ENCODE measurements at places on chromosomes 6 and 20.

DNA sequence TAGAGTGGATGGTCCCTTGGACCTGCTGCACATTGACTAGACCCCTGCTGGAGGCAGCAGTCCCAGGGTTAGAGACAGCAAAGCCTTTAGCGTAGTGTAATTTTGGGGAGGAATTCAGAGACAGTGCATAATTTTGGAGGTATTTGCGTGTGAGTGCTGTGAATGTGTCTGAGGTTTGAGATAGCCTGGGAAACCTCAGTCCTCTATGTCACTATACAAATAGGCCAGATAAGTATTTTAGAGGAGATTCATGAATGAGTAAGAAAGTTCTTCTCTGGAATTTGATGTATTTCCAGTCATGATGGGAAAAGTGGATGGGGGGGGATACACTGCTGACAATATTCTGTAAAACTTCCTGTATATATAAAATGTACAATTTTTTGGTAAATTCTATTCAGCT, 25.8 kb upstream of the MTRF1L start:
- DNase-seq: no peak

DNA sequence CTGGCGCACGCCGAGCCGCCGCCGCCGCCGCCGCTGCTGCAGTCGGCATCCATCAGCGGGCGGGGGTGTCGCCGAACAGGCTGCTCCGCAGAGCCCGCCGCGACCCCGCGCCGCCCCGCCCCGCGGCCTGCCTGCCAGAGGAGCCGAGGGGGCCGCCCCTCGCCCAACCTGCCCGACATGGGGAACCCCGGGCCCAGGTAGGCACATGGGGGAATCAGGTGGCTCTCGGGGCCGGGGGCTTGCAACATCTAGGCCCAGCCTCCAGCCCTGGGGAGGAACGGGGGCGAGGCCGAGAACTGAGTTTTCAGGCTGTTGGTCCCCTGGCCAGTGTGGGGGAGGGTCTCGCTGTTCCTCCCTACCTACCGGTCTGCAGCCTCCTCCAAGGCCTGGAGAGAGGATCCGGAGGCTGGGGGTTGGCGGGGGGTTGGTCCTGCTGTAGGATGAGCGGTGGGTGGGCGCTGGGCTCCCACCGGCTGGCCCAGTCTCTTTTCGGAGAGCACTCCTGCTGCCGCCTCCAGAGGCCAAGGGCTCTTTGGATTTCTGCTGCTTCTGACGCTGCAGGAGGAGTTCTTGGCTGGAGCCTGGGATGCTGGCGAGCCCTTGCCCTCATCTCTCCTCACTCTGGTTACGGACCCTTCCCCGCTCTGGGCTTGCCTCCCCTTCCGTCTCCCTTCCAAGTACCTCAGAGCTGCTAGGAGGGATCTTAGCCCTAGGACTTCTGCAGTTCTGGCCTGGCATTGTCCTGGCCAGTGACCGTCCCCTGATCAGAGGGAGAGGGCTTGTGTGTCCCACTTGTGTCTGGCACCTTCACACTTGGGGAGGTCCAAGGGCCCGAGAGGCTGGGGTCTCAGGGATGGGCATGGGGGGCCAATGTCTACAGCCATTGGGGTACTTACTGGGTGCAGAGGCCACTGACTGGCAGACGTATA, at the start of gene EPB41L1:
Gene EPB41L1, plus strand, starts transcription at position 41 of the 929 bp plus-strand sequence. CDS start 19,038 bp downstream, outside the sequence.
- DNase-seq: peak; percentile 8

DNA sequence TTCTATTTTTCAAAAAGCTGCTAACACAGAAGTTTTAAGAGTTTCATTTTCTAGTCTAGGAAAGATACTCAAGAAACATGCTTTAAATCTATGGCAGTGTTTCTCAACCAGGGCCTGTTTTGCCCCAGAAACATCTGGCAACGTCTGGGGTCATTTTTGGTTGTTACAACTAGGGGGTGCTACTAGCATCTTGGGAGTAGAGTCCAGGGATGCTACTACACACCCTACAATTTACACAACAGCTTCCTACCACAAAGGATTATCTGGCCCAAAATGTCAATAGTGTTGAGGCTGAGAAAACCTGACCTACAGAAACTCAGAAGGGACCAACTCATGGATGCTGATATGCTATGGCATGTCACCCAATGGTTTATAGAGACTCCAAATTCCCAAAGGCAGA, 24.4 kb downstream of the SERAC1 start:
- no peak for DNase-seq

- no peak for DNase-seq
These were observed 30.9 kb upstream of the AVP start for GRCh38 chr20:3115190-3116107.

- DNase-seq: no peak
These were observed 4.2 kb upstream of the APMAP start for GRCh38 chr20:24996449-24997377.

Measured in stimulated activated CD4-positive, alpha-beta T cell treated with anti-CD3 and anti-CD28 coated beads, TNF-alpha, amount 100 ng/mL, for 4 hours (primary cell).